ENCODE measurements at places on chromosomes 16 and 17.

GRCh38 chr17:60468371-60468770, 46.1 kb downstream of the CHCT1 start:
- no peak for DNase-seq

GRCh38 chr17:68800751-68801150, 154.4 kb downstream of the ABCA8 start:
- no peak for DNase-seq

DNA sequence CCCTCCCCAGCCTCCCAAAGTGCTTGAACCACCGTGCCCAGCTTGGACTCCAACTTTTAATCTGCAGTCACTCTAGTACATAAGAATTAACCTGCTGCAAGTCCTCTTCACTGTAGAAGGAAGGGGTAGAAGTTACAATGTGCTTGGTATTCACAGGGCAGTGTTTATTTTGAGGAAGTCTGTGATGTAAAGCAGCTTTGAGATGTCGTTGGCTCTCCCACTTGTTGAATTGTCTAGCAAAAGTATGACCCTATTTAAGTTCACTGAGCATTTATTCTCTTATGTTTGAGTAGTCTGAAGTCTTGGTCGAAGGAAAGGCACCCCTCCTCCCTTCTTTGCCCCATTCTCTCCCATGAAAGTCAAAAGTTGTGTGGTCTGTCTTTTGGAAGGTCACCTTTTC, 28.2 kb downstream of the SF3B3 start:
- DNase-seq, result no peak

GRCh38 chr16:85869785-85870558, 29.0 kb upstream of the IRF8 start:
- DNase-seq, result no peak

GRCh38 chr17:67194134-67194533, 50.9 kb downstream of the HELZ start:
- DNase-seq, result no peak

DNA sequence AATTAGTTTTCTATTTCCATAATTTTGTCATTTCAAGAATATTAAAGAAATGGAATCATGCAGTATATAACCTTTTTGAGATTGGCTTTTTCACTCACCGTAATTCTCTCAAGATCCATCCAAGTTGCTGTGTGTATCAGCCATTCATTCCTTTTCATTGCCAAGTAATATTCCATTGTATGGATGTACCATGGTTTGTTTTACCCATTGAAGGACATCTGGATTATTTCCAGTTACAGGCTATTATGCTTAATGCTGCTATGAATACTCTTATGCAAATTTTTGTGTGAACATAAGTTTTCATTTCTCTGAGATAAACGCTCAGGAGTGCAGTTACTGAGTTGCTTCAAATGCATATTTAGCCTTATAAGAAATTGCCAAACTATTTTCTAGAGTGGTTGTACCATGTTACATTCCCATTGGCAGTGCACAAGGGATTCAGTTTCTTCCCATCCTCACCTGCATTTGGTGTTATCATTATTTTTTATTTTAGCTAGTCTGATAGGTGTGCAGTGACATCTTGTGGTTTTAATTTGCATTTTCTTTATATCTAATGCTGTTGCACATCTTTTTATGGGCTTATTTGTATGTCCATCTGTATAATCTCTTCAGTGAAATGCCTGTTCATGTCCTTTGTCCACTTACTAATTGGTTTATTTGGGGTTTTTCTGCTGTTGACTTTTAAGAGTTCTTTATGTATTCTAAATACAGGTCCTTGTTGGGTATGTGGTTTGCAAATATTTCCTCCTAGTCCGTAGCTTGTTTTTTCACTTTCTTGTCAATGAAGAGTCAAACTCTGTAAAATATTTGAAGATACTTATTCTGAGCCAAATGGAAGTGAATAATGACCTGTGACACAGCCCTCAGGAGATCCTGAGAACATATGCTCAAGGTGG, 32.7 kb downstream of the BMERB1 start:
- DNase-seq, result no peak

DNA sequence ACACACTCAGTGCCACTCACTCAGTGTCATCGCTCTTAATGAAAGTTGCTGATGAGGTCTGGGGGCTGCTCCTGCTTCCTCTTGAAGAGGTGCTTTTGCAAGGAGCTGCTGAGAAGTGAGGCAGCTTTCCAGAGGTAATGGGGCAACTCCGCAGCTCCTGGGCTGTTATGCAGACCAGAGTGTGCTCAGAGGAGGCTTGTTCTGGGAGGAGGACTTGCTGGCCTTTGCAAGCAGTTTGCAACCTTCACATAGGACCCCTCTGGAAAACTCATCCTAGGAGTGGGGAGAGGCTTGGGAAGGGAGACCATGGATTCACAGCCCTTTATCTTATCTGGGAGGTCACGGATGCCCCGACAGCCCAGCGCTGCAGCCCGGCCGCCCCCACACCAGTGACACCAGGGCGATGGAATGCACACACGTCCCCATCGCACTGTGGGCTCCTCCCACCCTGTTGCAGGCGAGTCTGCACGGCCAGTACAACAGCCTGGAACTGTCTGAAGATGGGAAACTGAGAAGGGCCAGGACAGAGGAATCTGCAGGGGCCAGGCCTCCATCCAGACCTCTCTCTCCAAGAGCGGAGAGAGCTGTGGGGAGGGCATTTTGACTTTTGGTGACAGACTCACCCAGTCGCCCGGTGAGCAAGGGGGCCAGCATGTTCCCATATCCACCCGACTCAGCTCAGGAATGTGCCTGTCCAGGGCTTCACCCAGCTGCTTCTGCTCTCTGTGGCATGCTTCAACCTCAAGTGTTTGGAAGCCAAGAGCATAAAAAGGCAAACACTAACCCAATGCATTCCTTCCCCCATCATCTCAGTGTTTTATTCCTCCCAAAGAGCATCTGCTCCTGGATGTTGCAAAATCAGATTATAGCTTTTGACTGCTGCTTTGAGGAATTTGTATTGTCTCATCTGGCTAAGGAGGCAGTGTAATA, 78.6 kb upstream of the ZNF469 start:
- DNase-seq, result no peak

Data from activated CD4-positive, alpha-beta T cell treated with anti-CD3 and anti-CD28 coated beads, Interleukin-2, amount 10 ng/mL, durations not matched to agents 7 days and 5 days (primary cell).